ENCODE measurements at places on chromosomes 7 and 10.

DNA sequence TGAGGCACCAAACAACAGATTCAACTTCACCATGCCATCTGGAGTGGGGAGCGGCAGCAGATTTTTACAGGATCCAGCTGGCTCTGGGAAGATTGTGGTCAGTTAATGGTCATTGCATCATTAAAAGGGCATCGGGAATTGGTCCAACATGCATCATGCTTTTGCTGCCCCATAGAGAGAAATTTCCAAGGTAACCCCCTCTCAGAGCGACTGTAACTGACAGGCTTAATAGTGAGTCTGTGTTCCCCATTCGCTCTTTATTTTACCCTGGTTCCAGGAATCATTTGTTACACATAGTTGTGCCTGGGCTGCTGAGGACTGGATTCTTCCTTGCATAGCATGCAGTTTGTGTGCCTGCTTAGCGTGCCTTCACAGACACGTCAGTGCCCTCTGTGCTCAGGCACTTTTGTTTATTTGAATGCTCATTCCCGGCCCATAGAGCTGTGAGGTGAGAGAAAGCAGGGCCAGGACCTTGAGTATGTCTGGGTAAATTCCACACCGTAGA, 49.9 kb downstream of the CDHR3 start:
- peak; percentile 47 for DNase-seq

DNA sequence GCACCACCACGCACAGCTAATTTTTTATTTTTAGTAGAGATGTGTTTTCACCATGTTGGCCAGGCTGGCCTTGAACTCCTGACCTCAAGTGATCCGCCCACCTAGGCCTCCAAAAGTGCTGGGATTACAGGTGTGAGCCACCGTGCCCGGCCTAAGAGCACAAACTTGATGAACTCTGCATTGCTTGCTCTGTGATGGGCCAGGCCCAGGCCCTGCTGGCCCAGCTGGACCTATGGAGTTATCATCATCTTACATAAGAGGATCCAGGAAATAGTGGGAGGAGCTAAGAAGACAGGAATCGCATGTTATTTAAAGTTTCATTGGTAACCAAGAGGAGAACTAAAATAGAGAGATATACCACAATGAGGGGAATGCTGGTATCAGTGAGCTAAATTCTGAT, 86.9 kb downstream of the DAGLB start:
- DNase-seq, result no peak

- DNase-seq, result no peak
These were observed 139.3 kb downstream of the CXCL12 start for GRCh38 chr10:44245601-44245938.

GRCh38 chr7:46432708-46433107, 511.6 kb upstream of the IGFBP3 start:
- peak; percentile 64 for DNase-seq

DNA sequence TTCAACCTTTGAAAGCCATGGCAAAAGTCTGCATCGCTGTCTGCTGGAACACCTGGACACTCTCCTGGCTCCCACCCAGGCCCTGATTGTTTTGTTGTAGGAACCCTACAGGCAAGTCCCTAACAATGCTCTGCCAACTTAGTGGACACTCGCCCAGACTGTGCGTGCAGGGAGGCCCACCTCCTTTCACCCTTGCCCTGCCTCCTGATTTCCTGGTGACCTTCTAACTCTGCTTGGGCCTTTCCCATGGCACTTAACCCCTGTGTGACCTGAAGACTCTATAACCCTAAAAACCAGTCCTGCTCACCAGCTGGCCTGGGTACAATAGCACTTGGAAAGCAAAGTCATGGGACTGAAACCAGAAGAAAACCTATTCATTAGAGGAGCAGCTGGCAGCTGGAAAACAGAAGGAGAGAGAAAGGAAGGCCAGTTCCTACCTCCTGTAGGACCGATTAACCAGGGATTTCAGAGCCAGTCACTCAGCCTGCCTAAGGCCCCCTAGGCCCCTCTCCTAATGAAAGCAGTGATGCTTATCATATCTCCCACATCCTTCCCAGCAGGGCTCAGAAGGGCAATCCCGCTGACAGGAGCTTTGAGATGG, 82.7 kb upstream of the KMT2E start:
- no peak for DNase-seq

- peak; percentile 95 for DNase-seq
These were observed at the start of gene MEPCE for GRCh38 chr7:100429637-100430492. Gene MEPCE (plus strand): TSS chr7:100429831. CDS start chr7:100430019, 188 bp downstream.

- DNase-seq, result peak; percentile 32
These were observed 114.0 kb downstream of the BBS9 start for GRCh38 chr7:33243319-33243881.

DNA sequence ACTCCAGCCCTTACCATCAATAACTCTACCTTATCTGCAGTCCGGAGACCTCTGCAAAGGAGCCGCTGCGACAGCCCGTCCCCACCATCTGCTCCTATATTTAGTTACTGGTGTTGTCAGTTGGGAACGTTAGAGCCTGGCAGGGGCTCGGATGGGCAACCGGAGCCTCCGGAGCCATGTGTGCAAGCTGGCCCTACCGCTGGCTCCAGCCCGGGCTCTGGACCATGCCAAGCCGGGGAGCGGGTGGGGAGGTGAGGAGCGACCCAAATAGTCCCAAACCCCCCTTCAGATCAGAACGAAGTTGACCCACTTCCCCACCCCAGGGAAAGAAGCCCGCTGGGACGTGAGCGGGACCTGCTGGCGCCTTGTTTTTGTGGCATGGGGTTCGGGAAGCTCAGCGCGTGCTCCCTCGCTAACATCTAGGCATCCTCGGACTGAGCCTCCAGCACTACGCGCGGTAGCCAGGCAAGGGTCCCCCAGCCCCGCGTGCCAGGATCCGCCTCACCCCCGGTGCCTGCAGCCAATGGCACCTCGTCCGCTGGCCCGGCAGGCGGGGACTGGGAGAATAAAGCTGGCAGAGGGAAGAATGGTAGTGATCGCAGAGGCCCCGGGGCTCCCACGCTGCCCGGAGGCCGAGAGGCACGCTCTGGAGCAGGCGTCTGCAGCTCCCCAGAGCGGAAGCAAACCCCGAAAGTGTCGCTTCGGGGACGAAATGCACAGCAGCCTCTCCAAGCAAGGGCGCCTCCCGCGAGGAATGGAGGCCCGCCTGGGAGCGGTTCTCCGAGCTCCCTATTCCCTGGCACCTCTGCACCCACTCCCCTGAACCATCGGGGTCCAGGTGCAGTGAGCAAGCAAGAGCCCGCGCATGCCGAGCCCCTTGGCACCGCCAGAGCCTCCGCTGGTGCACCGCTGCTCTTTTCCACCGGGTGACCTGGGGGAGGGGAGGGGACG, 679 bp downstream of the LRRC20 start:
- DNase-seq, result no peak

- DNase-seq, result peak; percentile 91
These were observed 183.4 kb downstream of the PRKCQ start for GRCh38 chr10:6396652-6397051.

GRCh38 chr10:127456122-127456521, 93.0 kb upstream of the NPS start:
- DNase-seq, result no peak

GRCh38 chr10:49076319-49076718, 39.0 kb downstream of the VSTM4 start:
- DNase-seq, result no peak

DNA sequence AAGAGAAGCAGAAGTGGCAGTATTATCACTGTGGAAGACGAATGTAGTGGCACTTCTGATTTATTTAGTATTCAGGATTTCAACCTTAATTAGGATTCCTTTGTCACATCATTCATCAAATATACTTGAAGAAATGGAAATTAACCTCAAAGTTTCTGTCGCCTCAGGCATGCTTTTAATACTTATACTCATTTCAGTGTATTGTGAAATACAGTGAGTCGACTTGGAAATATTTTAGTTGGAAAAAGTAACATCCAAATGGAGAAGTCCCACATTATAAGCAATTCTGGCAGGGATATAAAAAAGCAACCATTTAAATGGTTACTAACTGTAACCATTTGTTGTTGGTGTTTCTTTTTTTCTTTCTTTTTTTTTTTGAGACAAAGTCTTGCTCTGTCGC, 648.8 kb downstream of the ARL4A start:
- DNase-seq, result no peak

DNA sequence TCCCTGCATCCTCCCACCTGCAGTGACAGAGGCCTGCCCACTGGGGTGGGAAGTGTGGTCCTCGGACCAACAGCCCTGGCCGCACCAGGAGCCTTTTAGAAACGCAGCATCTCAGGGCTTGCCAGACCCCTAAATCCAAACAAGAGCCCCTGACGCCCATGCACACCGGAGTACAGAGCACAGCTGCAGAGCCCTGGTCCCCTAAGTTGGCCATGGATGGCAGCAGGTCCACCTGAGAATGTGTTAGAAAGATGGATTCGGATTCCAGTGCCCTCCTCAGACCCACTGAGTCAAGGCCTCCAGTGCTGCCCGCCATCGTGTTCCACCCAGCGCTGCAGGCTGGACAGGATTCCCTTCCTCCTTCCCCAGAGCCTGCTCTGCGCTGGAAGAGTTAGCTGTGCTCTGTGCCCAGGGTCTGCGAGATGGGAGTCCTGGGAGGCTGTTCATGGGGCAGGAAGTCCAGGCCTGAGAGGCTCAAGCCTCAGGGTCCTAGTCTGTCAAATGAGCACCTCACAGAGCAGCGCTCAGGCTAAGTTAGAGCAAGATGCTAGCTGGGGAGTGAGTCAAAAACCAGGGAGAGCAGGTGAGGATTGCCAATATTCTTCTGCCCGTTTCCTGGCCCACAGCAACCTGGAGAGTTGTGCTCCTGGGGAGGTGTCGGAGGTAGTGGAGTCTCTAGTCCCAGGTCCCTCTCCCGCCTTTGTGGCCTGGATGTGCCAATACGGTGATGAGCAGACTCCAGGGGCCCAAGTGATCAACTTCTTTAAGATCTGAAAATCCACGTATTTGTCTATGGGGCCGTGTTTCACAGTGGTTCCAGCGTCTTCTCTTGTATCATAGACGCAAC, 95.9 kb upstream of the GPR26 start:
- no peak for DNase-seq

DNA sequence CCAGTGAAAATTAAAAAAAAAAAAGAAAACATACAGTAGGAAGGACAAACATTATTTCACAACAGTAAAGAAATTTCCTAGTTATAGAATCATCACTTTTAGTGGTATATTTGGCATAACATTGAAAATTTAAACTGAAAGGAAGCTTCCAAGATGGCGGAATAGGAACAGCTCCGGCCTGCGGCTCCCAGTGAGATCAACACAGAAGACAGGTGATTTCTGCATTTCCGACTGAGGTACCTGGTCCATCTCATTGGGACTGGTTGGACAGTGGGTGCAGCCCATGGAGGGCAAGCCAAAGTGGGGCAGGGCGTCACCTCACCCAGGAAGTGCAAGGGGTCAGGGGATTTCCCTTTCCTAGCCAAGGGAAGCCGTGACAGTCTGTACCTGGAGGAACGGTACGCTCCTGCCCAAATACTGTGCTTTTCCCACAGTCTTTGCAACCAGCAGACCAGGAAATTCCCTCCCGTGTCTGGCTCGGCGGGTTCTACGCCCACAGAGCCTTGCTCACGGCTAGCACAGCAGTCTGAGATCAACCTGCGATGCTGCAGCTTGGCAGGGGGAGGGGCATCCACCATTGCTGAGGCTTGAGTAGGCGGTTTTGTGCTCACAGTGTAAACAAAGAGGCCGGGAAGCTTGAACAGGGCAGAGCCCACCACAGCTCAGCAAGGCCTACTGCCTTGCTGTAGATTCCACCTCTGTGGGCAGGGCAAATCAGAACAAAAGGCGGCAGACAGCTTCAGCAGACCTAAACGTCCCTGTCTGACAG, 19.4 kb downstream of the PON3 start:
- no peak for DNase-seq

- DNase-seq, result no peak
These were observed 97.8 kb upstream of the PRPS1L1 start for GRCh38 chr7:18125476-18125875.

- DNase-seq, result no peak
These were observed 14.9 kb upstream of the GIMAP8 start for GRCh38 chr7:150435390-150436073.

DNA sequence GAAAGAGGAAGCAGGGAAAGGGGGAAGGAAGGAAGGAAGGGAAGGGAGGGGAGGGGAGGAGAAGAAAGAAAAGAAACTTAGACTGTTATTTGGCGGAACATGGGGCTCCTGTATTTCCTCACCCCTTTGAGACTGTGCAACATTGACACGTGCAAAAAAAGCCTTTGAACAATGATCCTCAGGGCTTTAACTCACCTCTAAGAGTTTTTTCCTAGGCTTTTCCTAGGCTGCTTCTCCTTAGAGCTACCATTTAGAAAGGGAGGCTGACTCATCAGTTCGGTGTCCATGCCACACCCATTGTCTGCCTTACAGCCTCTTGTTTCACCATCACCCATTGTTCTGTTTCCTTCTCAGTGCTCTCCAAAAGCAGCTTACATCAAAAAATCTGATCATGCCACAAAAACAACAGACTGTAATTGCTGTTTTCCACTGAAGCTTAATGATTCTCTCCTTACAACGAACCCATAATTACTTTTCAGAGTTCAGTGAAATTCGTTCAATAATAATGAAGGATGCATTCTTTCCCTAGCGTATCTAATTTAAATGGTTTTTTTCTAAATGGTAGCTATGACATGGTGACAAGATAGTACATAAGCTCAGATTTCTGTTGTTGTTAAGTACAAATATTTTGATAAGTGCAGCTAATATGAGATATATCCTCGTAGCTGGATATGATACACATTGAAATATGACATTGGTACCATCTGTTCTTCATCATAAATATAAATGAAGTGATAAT, 90.8 kb downstream of the PRLHR start:
- peak; percentile 46 for DNase-seq

DNA sequence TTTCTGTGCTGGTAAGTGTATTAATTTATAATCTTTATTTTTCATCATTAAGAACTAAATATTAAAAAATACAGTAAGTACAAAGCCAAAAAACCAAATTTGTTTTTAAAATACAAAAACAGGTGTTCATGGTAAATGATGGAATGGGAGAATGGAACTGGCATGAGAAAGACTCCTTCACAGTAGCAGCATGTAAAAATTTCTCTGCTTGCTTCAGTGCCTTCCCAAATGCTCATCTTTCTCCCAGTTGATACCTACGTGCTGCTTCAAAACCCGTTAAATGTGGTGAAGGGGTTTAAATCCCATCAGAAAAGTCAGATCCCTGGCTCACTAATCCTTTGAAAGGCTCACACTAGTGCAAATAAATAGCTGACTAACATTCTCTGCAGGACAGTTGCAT, 4.2 kb downstream of the RNF133 start:
- DNase-seq, result no peak

GRCh38 chr7:134781171-134781570, 1.7 kb downstream of the CALD1 start:
- no peak for DNase-seq

DNA sequence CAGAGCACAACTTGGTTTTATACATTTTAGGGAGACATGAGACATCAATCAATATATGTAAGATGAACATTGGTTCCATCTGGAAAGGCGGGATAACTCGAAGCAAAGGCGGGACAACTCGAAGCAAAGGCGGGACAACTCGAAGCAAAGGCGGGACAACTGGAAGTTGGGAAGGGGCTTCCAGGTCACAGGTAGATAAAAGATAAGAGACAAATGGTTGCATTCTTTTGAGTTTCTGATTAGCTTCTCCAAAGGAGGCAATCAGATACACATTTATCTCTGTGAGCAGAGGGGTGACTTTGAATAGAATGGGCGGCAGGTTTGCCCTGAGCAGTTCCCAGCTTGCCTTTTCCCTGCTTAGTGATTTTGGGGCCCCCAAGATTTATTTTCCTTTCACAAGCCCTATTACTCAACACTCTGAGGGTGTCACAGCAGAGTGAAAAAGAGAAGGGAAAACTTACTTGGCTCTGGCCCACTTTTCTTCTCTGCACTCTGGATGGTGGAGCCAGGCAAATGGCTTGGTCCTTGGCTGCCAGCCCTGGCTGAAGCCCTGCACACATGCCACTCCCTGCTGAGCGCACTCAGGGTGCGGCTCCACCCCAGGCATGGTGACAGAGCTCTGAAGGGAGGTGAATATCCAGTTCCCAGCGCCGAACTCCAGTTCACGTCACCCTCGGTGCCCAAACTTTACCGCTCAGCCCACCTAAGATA, 46.7 kb downstream of the PARD3 start:
- peak; percentile 40 for DNase-seq

Data from AG09319 (cell line).